ENCODE measurements at places on chromosomes 11 and 22.

- DNase-seq = no peak
Measured at GRCh38 chr11:76772783-76773106, 10.4 kb upstream of the TSKU start.

DNA sequence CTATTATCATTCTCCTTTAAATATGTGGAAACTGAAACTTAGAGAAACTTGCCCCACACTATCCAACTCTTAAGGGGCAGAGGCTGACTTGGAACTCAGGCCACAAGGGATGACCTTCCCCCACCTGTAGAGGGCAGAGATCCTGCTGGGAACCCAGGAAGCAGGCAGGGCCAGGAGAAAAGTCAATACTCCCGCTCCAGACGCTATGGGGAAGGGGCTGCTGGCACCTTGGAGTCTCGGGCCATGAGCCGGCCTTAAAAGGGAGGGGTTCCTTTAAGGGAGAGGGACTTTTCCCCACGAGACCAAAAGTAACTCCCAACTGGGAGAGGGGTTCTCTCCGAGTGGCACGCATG is 620 bp upstream of the ANO5 start:
- DNase-seq = no peak

GRCh38 chr11:2655834-2656622 is 43.8 kb downstream of the KCNQ1OT1 start:
- no peak for DNase-seq

- no peak for DNase-seq
Measured at GRCh38 chr11:88620568-88621130, 283.1 kb upstream of the CTSC start.

- no peak for DNase-seq
Measured at GRCh38 chr11:67780056-67780455, 105.6 kb upstream of the ALDH3B2 start.

- no peak for DNase-seq
Measured at GRCh38 chr11:75476739-75477613, 44.0 kb upstream of the KLHL35 start.

- DNase-seq = no peak
Measured at GRCh38 chr11:63553759-63554158, 9.4 kb downstream of the PLAAT2 start.

DNA sequence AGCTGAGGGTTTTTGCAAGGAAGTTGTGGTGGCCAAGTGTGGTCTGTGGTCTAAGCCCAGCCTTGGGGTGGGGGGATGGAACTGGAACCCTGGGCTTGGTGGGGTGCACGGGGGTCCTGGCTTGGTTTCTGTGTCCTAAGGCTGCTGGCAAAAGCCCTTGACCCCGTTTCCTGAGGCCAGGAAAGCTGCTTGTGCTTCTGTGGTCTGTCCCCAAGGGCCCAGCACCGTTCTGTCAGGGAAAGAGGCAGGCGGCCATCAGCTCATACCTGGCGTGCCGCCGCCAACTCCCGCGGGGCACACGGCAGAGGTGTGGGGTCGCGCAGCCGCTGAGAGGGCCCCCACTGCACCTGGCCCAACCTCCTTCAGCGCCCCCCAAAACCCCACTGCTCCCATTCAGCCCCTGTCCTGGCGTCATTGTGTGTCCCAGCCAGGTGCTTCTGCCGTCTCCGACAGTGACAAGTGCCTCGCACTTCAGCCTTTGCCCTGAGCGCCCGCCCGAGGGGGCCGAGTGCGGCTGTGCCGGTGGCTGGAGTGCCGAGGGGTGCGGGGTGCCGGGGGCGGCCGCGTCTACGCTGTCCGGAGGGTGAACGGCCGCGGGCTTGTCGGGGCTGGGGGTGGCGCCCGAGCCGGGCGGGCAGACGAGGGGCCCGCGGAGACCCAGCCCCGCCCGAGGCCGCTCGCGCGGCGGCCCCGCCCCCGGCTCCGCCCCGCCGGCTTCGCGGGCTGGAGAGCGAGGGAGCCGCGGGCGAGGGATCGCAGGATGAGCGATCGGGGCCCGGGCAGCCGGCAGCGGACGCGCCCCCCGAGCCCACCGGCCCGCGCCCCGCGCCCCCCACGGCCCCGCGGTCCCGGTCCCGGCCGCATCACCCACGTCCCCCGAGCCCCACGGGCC is at the start of gene CNIH2:
CNIH2 (plus strand) TSS at position 705 of the 892 bp plus-strand sequence. CDS start 282 bp downstream, outside the sequence.
- no peak for DNase-seq

GRCh38 chr11:134207538-134208239 is 16.1 kb downstream of the NCAPD3 start:
- no peak for DNase-seq

- DNase-seq = no peak
Measured at GRCh38 chr11:80173371-80174136, 732.7 kb upstream of the TENM4 start.

- no peak for DNase-seq
Measured at GRCh38 chr11:625636-626268, 997 bp upstream of the CDHR5 start.

GRCh38 chr22:22811016-22812009 is 76.3 kb upstream of the IGLL5 start:
- DNase-seq = no peak

DNA sequence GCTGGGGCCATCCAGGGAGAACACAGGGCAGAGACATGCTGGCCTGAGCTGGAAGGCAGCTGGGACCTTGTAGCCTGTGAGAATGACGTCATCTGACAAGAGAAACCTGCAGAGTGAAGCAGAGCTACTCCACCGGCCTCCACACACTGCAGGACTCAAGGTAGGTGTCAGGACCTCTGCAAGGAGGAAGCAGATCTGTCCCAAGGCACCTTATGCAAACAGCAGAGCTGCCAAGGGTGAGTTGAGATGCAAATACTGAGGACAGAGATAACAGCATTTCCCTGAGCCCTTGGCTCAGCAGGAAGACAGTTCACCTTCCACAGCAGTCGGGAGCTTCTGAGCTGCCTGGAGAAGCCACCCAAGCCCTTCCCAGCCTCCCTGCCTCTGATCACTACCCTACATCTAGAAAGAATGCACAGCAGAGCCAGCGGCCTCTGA is 51.9 kb upstream of the IGSF9B start:
- no peak for DNase-seq
